RPMI7951 (cell line): ENCODE measurements at places on chromosomes 12 and 14. TPM values are rescaled to one million over a fixed set of nuclear protein-coding genes. Genes with fewer than 3 reads are reported as not detected.

- DNase-seq: peak; percentile 3
These were observed 19.9 kb upstream of the PHC1 start for GRCh38 chr12:8894378-8894777.

GRCh38 chr12:50572287-50572686 lies 67.5 kb downstream of the DIP2B start:
- peak; percentile 69 for DNase-seq

DNA sequence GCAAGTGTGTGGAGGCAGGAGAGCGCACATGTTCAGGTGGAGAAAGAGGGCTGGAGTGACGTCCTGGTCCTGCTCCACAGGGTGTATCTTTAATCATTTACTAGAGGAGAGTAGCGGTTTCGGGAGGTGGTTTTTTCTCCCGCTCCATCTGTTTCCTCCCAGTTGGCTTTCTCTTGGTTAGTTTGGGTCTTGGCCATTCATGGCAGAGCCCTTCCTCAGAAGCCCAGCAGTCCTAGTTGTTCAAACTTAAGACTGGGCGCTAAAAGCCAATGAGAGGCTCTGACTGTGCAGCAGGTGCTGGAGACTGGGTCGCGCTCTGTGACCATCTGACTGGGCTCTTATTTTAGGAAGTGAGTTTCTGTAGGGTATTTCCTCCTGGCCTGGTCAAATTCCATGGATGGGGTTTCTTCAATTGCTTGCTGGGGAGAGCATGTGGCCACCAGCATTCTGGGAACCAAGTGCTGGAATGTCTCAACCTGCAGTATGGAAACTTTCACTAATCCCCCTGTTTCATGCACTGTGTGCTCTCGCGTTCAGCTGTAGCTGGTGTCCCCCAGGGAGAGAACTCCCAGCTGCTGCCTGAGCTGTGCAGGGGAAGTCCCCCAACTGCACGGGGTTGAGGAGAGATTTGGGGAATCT lies 27.4 kb upstream of the TSPAN9 start:
- no peak for DNase-seq

GRCh38 chr14:50363714-50364111 lies 33.0 kb downstream of the CDKL1 start:
- peak; percentile 26 for DNase-seq

GRCh38 chr12:13116259-13116658 lies 12.8 kb upstream of the GSG1 start:
- DNase-seq: no peak

- DNase-seq: no peak
These were observed 26.3 kb downstream of the PAPLN start for GRCh38 chr14:73263606-73264005.

- DNase-seq: no peak
These were observed 6.1 kb downstream of the OR6C1 start for GRCh38 chr12:55320201-55320600.

DNA sequence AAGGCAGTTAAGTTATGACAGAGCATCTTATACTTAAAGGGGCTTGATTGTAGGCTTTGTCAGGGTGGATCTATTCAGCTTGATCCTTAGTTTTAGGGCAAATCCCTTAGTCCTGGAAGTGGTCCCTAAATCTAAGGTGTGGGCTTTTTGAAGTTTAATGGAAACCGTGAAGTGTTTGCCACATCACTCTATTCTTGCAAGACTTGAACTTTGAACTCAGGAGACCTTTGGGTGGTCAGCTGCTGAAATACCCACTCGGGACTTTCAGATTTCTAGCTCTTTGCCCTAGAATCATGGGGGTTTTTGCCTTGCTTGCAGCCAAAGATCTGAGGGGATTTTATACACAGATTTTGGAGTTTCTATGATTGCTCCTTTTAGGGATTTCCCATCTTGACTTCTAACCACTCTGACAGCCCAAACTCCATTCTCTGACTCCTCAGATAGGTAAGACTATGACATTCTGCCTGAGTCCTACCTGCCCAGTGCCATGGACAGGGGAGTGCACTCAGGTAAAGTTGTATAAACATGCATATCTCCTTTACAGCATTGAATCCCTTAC lies 39.9 kb downstream of the SNAPC1 start:
- no peak for DNase-seq

Gene PIP4P1
- total RNA-seq: 16.5 and 22.9 TPM in 2 replicates

Gene CLEC1A
- total RNA-seq: 0.12 TPM in 1 of 2 replicates, not detected in the other

Gene TESPA1
- under 0.01 TPM in 1 of 2 replicates, not detected in the other for total RNA-seq

Gene FOXM1
- 38.6 and 58.3 TPM in 2 replicates for total RNA-seq
